Fibroblast of villous mesenchyme (primary cell): ENCODE measurements at places on chromosomes 3 and 15. TPM values are rescaled to one million over a fixed set of nuclear protein-coding genes. Genes with fewer than 3 reads are reported as not detected.

GRCh38 chr3:149487598-149488197 is 13.2 kb downstream of the TM4SF4 start:
- DNase-seq: no peak

DNA sequence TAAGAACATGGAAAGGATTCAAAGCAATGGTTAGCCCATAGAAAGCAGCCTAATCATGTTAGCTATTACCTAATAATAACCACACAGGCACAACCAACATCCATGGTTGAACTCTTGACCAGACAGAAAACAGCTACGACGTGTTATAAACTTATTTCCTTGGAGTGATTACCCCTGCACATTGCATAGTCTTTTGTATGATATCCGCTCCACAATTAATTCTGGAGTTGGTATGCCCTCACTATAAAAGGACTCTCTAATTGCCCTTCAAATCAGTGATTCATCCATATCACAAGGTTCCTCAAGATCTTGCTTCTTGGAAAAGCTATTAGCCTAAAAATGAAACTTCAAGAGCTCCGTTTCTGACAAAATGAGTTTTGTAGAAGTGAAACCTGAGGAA is 117.9 kb downstream of the SYNPR start:
- no peak for DNase-seq

ACAP2 gene
- 72.5 and 91.1 TPM in 2 replicates for total RNA-seq

- DNase-seq: no peak
These were observed 501.3 kb upstream of the IL12A start for GRCh38 chr3:159487304-159487703.

- DNase-seq: no peak
These were observed 33.6 kb downstream of the TPM1 start for GRCh38 chr15:63075984-63076713.

PAQR9 gene
- not detected in 2 replicates for total RNA-seq

DNA sequence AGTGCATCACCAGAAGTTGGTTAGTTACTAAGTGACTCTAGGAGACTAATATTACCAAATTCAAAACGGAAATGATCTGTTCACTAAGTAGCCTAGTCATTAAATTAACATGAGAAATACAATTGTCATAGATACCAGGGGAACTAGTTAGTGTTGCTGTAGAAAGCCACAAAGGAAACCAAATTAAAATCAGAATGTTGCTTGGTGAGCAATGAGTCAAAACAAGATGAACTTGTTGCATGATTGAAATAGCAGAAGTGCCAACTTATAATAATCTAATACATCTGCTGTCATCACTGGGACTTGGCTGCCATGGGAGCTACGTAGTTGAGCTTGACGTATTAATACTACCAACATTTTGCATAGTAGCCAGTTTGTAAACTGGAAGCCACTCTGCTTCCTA is 458.1 kb downstream of the DIPK2A start:
- no peak for DNase-seq

- DNase-seq: no peak
These were observed 18.0 kb upstream of the SPTBN5 start for GRCh38 chr15:41911691-41912345.

GRCh38 chr3:152459118-152459515 is 190.4 kb downstream of the MBNL1 start:
- DNase-seq: peak; percentile 67

DNA sequence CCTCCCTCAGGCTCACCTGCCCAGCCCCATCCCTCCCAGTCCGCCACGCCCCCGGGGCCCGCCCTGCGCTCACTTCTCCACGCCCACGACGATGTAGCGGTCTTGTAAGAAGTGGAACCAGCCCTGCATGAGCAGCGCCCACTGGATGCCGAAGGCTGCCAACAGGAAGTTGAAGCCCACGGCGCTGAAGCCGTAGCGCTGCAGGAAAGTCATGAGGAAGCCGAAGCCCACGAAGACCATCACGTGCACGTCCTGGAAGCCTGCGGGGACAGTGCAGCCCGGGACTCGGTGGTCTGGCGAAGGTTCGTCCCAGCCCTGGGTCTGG is 9.7 kb downstream of the RHCG start:
- no peak for DNase-seq

SORD gene
- total RNA-seq: 13.9 and 17.7 TPM in 2 replicates

CPA3 gene
- total RNA-seq: under 0.01 TPM in 1 of 2 replicates, not detected in the other

GRCh38 chr15:31814082-31814481 is 216.2 kb upstream of the CHRNA7 start:
- DNase-seq: no peak

DNA sequence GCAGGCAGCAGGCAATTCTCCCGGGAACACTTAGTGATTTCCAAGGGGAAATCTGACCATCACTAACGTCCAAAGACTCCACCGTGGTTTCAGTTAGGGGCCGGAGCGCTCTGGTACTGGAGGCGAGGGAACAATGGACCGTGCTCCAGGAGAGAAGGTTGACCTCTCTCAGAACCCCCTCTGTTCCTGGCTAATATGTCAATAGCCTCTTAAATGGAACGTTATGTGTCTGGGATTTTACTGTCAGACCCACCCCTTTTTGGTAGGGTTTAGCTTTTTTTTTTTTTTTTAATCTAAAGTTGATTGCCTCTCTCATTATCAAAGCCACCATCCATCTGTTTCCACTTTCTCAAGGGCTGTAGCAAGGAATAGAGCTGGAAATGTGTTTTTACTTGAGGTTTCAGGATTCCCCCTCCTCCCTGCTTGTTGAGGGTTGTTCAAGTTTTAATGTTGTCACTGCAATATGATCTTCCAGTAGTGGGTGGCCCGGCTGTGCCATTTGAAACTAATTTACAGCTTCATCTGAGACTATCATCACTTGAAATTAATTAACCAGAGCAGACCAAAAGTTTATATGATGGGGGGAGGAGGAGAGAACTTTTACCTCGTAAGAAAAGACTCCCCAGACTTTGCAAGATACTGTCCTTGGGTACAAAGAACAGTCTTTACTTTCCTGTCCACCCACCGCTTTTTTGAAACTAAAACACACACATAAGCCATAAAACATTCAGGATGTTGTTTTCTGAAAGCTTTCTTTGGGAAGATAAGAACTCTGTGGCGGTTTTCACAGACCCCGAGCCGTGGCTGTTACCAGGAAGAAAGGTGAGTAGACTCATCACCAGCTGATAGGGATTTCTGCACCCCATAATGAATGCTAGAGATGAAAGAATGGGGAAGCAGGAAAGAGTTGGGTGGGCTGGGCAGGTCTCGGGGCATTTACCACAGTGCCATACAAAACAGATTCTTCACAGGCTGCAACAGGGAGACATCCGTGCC is 187.8 kb downstream of the UACA start:
- DNase-seq: peak; percentile 29

DNA sequence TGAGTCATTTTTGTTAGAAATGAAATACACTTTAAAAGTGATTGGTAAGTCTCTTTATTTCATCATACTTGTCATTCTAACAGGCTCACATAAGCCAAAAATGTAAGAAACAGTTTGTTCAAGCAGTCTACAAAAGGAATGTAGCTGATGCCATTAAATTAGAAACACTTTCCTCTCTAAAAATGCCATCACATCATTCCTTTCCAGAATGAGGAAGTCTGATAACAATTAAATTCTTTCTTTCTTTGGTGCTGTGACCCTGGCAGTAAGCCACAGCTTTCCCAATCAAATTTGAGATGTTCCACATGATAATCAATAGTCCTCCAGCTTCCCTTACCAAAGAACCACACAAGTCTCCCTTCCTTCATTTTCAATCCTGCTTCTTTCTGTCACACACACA is 9.4 kb upstream of the P2RY1 start:
- no peak for DNase-seq

- DNase-seq: no peak
These were observed 90.4 kb downstream of the TBC1D2B start for GRCh38 chr15:77986891-77987764.

- peak; percentile 80 for DNase-seq
These were observed 48.4 kb upstream of the TJP1 start for GRCh38 chr15:29870495-29871151.

- no peak for DNase-seq
These were observed 12.4 kb upstream of the SOX2 start for GRCh38 chr3:181699171-181699903.

DNA sequence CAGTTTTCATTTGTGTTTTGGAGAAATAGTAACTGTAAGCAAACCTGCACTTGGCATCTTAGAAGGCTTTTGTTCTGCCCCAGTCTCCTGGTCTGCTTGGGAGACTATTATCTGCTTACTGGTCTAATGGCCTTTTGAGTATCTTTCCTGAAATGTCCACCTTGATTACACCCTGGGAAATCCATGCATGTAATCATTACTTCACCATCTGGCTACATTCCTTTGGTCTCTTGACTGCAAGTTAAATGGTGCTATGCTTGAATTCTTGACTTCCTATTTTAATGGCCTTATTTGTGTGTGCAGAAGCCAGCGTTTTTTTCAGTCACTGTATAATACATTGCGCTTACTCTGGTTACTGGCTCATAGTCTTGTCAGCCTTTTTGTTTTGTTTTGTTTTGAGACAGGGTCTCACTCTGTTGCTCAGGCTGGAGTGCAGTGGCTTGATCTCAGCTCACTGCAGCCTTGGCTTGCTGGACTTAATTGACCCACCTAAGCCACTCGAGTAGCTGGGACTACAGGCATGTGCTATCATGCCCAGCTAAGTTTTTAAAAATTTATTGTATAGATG is 30.0 kb downstream of the CHD2 start:
- DNase-seq: peak; percentile 53
